Progenitor cell of endocrine pancreas (in vitro differentiated cells): ENCODE measurements at places on chromosomes 7 and 10. TPM values are rescaled to one million over a fixed set of nuclear protein-coding genes. Genes with fewer than 3 reads are reported as not detected.

UCMA gene
- total RNA-seq = not detected in 2 replicates

PTPN20 gene
- 0.55 TPM in 1 of 2 replicates, not detected in the other for total RNA-seq

DNA sequence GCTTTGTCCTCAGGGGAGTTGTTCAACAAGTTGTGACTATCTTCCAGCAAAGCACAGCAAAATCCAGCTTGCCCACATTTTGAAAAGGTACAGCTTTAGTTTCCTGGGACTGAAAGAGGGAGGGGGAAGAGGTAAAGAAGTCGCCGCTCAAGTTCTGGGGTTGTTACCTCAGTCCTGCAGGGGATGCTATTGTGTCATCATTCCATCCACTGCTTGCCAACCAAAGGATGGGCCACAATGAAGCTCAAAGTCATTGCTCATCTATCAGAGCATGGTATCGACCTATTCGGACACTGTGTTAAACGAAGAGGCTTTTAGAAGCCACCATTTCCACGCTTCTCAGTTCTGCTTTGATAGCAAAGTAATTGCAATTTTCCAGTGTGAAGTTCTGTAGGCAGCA is 34.3 kb downstream of the NPY start:
- H3K4me3 ChIP-seq = no peak overlapping the region
- H3K4me1 ChIP-seq = peaks cover 2% of the 10 kb centered on the region
- H3K27me3 ChIP-seq = peaks cover 11% of the 10 kb centered on the region
- no peak for DNase-seq
- H3K27ac ChIP-seq = no peak overlapping the region

SPDYE18 gene
- 0.60 and 0.93 TPM in 2 replicates for total RNA-seq

PSD gene
- 8.9 and 10.7 TPM in 2 replicates for total RNA-seq

DNA sequence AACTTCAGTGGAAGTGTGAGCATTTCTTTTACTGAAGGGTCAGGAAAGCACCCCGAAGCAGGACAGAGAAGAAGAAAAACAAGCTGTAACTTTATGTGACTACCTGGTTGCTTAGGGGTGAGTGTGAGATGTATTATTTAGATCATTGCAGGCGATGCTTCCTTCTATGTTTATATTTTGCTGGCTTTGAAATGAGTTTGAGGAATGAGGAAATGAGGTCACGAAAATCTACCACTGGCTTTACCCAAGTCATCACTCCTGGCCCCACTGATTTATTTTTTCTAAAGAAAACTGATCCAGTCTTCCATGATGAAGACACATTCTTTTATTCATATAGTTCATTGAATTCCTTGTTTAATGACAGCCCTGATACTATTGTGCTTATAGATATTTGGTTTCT is 716.6 kb upstream of the FZD8 start:
- H3K27ac ChIP-seq = no peak overlapping the region
- peaks cover 2% of the 10 kb centered on the region for H3K4me1 ChIP-seq
- no peaks in the 10 kb centered on the region for H3K36me3 ChIP-seq
- H3K4me3 ChIP-seq = no peak overlapping the region

DNA sequence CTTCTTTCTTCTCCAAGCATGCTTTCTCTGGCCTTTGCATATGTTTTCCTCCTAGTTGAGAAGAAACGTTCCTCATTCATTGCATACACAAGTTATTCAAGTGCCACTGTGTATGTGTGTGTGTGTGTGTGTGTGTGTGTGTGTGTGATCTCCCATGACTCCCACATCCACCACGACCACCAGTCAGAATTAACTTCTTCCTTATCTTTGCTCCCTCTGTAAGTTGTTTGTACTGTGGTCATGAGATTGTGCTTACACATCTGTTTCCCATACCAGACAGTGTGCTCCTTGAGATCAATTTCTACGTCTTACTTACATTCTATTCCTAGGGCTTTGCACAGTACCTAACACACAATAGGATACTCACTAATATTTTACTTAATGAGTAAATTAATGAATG is 22.4 kb upstream of the FAM13C start:
- H3K4me3 ChIP-seq = no peak overlapping the region
- no peak for DNase-seq
- H3K27me3 ChIP-seq = no peaks in the 10 kb centered on the region

TRA2A gene
- 203 and 216 TPM in 2 replicates for total RNA-seq

DNA sequence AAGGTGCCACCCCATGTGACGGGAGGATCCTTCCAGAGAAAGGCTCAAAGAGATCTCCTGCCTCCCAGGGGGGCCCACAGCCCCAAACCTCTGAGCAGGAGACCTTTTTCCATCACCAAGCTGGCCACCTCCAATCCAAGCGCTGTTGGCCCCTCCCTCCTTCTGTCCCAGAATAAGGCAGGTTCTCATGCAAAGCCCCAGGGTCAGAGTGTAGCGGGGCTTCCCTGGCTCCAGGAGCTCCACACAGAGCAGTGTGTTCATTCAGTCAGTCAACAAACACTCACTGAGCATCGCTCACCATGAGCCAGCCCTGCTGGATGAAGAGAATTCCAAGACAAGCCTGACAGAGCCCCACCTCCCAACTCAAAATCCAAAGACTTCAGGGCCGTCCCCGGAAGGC is 39.0 kb downstream of the TNRC18 start:
- no peak overlapping the region for H3K4me3 ChIP-seq
- no peak for DNase-seq
- H3K36me3 ChIP-seq = peaks cover 13% of the 10 kb centered on the region

ARHGAP12 gene
- 41.8 and 43.5 TPM in 2 replicates for total RNA-seq

HPSE2 gene
- 0.10 TPM in 1 of 2 replicates, not detected in the other for total RNA-seq

HOXA11 gene
- total RNA-seq = not detected in 2 replicates

GRCh38 chr7:47221826-47222225 is 360.1 kb downstream of the TNS3 start:
- H3K27ac ChIP-seq = no peak overlapping the region
- H3K4me3 ChIP-seq = no peak overlapping the region
- H3K4me1 ChIP-seq = peaks cover 2% of the 10 kb centered on the region

DNA sequence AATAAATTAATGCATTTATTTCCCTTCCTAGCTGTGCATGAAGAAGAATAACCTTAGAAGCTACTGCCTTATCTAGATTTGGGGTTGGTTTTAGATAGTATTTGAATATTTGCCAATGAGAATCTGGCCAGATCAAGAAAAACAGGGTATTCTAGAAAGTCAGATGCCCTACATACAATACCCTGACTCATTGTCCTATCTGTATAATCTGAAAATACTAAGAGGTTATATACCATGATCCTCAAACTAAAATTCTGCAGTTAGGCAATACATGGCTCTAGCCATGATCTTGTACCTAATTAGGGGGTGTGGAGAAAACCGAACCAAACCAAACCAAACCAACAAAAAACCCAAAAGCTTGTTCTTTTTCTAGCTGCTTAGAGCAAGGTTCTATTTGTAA is 240.4 kb upstream of the LYZL1 start:
- no peak overlapping the region for H3K27ac ChIP-seq
- H3K4me1 ChIP-seq = peaks cover 6% of the 10 kb centered on the region
- DNase-seq = no peak
- no peak overlapping the region for H3K4me3 ChIP-seq
- no peaks in the 10 kb centered on the region for H3K36me3 ChIP-seq

FAM25A gene
- total RNA-seq = not detected in 2 replicates

DNA sequence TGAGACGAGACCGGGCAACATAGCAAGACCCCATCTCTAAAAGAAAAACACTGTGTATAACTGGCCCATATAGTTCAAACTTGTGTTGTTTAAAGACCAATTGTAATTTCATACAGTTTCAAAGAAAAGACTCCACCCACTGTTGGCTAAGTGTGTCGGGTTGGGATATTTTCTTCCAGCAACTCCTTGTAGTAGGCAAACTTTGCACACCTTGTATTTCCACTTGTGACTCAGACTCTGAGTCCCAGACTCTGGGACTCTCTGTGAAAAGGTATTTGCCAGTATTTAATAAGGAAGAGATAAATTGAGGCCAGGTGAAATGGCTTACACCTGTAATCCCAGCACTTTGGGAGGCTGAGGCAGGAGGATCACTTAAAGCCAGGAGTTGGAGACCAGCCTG is 29.3 kb upstream of the RHBDD2 start:
- peaks cover 7% of the 10 kb centered on the region for H3K27me3 ChIP-seq
- H3K36me3 ChIP-seq = no peaks in the 10 kb centered on the region
- H3K4me1 ChIP-seq = no peaks in the 10 kb centered on the region
- no peak overlapping the region for H3K4me3 ChIP-seq

GRCh38 chr7:79084423-79084822 is 369.0 kb downstream of the MAGI2 start:
- H3K36me3 ChIP-seq = peaks cover 12% of the 10 kb centered on the region
- DNase-seq = no peak
- no peaks in the 10 kb centered on the region for H3K27me3 ChIP-seq
- H3K27ac ChIP-seq = no peak overlapping the region

TEX47 gene
- total RNA-seq = not detected in 2 replicates

ARHGEF35 gene
- total RNA-seq = 17.3 and 19.5 TPM in 2 replicates

GRCh38 chr7:20454202-20454601 is 123.5 kb downstream of the ITGB8 start:
- DNase-seq = no peak
- H3K36me3 ChIP-seq = no peaks in the 10 kb centered on the region
- no peak overlapping the region for H3K4me3 ChIP-seq
- H3K27ac ChIP-seq = no peak overlapping the region

GRCh38 chr7:51298912-51299311 is 17.7 kb downstream of the COBL start:
- peaks cover 14% of the 10 kb centered on the region for H3K4me1 ChIP-seq
- no peaks in the 10 kb centered on the region for H3K36me3 ChIP-seq
- DNase-seq = no peak
- H3K4me3 ChIP-seq = no peak overlapping the region

DNA sequence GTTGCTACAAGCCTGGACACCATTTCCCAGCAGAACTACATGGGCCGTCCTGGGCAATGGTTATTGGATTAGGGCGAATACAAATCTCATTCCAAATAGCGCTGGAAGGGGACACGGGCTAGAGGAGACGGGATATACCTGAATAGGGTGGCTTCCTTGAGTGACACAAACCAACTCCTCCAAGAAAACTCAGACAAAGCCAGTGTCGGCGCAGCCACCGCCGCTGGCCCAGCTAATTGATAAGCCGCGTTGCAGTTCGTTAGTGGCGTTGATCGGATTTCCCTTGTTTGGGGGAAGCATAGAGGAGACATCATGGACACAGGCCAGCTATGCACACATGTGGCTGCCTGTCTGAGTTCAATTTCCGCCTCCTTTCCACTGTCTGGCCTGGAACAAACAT is 55.7 kb downstream of the EBF3 start:
- DNase-seq = no peak
- peaks cover 20% of the 10 kb centered on the region for H3K4me1 ChIP-seq
- H3K4me3 ChIP-seq = no peak overlapping the region
- H3K27ac ChIP-seq = no peak overlapping the region
- H3K27me3 ChIP-seq = peaks cover 70% of the 10 kb centered on the region
- H3K36me3 ChIP-seq = no peaks in the 10 kb centered on the region

DNA sequence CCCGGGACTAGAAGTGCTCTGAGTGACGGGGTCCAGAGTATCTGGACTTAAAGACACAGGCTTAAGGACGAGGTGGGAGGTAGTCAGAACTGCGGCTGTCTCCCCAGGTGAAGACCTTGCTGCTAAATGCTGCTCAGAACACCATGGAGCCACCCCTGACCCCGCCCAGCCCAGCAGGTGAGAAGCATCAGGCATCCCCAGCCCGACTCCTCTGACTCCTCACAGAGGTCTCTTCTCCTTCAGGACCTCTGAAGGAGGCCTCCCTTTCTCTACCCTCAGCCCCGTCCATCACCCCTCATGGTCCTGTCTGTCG is 5.8 kb downstream of the NFKB2 start:
- no peak overlapping the region for H3K27ac ChIP-seq
- H3K36me3 ChIP-seq = no peaks in the 10 kb centered on the region
- no peak for DNase-seq
- H3K4me3 ChIP-seq = no peak overlapping the region

- H3K27ac ChIP-seq = no peak overlapping the region
- DNase-seq = no peak
- no peaks in the 10 kb centered on the region for H3K36me3 ChIP-seq
- no peak overlapping the region for H3K4me3 ChIP-seq
- H3K4me1 ChIP-seq = no peaks in the 10 kb centered on the region
These were observed 332.8 kb upstream of the PLXDC2 start for GRCh38 chr10:19483421-19483820.

GRCh38 chr10:11893749-11894278 is 70.7 kb downstream of the PROSER2 start:
- no peaks in the 10 kb centered on the region for H3K36me3 ChIP-seq
- DNase-seq = no peak
- H3K4me1 ChIP-seq = peaks cover 6% of the 10 kb centered on the region
- no peak overlapping the region for H3K27ac ChIP-seq
